ENCODE measurements at places on chromosomes 4 and X.

DNA sequence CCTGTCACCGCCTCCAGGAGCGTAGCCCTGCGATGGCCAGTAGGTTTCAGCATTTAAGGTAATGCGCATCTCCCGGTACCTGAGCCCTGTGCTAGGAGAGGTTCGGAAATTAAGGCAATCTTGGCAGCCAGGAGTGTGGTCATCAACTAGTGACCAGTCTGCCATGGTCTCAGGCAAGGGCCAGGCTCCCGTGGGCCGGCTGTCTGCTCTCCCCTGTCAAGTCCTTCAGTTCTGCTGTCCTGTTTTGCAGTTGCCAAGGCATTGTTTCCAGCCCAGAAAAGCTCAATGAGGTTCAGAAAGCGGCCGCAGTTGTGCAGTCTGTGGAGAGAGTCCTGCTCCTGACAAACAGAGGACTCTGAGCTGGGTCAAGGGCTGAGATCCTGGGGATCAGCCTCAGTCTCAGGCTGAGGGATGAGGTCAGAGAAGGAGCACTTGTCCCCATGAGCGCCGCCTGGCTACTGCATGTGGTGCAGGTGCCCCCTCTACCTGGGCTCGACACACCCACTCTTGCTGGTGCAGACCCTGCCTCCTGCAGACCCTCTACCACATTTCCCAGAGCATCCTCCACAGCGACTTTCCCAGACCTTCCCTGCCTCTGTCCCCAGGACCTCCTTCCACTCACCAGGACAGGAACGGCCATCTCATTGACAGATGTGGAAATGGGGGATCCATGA is 53.4 kb upstream of the PSAPL1 start:
- DNase-seq, result no peak

GRCh38 chr4:17599826-17600225 is 14.6 kb upstream of the MED28 start:
- DNase-seq, result no peak

DNA sequence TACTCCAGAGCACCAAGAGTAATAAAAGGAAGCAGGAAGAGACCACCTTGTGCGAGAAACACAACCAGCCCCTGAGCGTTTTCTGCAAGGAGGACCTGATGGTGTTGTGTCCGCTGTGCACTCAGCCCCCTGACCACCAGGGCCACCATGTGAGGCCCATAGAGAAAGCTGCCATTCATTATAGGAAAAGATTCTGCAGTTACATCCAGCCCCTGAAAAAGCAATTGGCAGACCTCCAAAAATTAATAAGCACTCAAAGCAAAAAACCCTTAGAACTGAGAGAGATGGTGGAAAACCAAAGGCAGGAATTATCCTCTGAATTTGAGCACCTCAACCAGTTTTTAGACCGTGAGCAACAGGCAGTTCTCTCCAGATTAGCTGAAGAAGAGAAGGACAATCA is 5.7 kb downstream of the TRIM75 start:
- DNase-seq, result no peak

DNA sequence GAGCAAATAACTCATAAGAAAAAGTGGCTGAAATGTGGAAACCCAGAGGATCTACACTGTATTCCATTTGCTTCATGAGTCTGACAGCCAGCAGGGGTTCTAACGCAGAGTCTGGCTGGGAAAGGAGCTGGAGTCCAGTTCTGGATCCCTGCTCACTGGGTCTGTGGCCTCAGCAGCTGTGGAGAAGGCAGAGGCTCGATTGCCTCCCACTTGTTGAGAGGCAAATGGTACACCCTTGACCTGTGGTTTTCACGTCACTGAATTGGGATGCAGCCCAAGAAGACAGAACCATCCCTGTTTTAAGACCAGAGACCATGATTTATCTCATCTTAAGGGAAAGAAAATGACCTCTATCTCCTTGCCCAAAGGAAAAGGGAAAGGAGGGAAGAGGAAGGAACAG is 147.0 kb upstream of the NOCT start:
- no peak for DNase-seq

- peak; percentile 34 for DNase-seq
Measured at GRCh38 chr4:104571341-104571740, 76.6 kb upstream of the CXXC4 start.

DNA sequence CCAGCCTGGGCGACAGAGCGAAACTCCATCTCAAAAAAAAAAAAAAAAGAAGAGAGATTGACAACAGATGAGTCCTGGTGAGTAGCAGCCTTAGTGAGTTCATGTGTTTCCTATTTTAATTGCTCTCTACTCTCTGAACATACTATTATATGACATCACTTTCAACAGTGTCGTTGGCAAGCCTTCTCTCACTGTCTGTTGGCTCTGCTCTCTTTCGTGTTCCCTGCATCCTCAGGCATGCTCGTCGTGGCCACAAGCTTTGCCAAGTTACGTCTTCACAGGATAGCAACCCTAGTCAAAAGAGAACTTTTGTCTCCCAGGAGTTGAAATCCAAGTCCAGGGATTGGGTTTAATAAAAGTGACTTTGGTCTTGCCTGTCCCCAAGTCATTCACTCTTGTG is 117.1 kb upstream of the EGFL6 start:
- DNase-seq, result no peak

- DNase-seq, result peak; percentile 31
Measured at GRCh38 chrX:50877310-50877709, 33.2 kb upstream of the BMP15 start.

DNA sequence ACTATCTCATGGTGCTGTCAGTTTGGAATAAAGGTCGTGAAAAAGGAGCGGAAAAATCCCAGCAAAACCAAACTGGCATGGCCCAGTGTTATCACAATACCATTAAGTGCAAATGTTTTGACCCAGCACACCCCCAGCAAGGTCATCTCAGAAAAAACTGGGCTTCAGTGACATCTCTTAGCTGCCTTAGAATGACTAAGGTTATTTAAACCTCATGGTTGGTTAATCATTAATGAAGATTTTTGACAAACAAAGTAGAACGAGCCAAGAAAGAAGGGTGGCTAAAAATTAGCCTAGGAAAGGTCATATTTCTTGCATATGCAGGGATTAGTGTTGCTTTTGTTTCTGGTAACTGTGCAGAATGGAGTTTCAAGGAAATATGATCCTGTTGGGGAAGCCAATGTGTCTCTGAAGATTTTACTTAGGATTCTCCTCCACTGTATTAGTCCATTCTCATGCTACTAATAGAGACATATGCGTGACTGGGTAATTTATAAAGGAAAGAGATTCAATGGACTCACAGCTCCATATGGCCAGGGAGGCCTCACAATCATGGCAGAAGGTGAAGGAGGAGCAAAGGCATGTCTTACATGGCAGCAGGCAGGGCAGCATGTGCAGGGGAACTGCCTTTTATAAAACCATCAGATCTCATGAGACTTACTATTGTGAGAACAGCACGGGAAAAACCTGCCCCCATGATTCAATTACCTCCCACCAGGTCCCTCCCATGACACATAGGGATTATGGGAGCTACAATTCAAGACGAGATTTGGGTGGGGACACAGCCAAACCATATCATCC is 83.5 kb downstream of the CHRNA9 start:
- DNase-seq, result no peak

- DNase-seq, result peak; percentile 18
Measured at GRCh38 chr4:17030543-17030942, 132.1 kb upstream of the LDB2 start.
